ENCODE measurements at places on chromosomes 2 and 18. TPM values are rescaled to one million over a fixed set of nuclear protein-coding genes. Genes with fewer than 3 reads are reported as not detected.

Gene TRIM54
- total RNA-seq: not detected

Gene CNTNAP5
- total RNA-seq: not detected

Gene PCARE
- total RNA-seq: not detected

Gene STAT4
- total RNA-seq: 128 TPM

Gene C2orf81
- 2.9 TPM for total RNA-seq

Gene ZNF407
- 27.1 TPM for total RNA-seq

Gene GPR45
- not detected for total RNA-seq

Gene KATNAL2
- total RNA-seq: 0.97 TPM

Gene TTL
- 20.6 TPM for total RNA-seq

Gene SLC4A3
- total RNA-seq: not detected

Gene SLC5A7
- total RNA-seq: not detected

Gene MARCO
- not detected for total RNA-seq

Gene FEV
- not detected for total RNA-seq

Gene AMMECR1L
- 15.6 TPM for total RNA-seq

All from T-helper 17 cell (primary cell).